Body of pancreas (tissue), 4 donors: ENCODE measurements at places on chromosomes 6 and 20.

DNA sequence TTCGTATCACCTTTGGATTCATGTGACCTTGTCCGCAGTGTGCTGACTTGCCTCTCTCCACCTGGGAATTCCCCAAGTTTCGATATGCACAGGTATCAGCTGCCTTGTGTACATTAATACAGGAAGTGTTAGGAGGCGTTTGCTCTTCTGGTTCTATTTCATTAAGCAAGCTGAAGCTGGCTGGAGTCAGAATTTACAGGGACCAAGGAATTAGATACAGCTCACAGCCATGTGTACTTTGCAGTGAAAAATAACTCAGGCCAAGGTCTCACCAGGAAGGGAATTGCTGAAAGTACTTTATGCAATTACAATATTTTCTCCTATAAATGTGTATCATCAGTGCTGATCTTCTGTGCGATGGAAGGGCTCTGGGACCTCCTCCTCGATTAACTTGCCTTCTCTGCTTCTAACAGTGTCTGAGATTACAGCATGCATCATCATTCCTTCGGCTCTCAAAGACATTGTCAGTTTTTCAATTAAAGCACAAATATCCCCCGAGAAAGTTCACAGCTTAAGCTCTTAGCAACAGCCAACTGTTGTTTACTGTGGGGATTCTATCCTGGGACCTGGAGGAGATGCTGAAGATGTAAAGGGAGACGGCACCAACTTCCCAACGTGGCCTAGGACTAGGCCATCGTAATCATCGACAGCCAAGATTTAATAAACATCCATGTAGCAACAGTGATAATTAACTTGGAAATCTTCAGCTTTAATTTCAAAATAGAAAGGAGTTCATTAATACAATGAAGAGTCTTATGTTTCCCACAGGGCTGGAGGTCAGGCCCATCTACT lies 13.8 kb upstream of the TIAM2 start:
- H3K4me1 ChIP-seq, result peaks cover 10% of the 10 kb centered on the region
- no peak overlapping the region for H3K4me3 ChIP-seq
- no peak for DNase-seq
- H3K27ac ChIP-seq, result no peak overlapping the region
- no peaks in the 10 kb centered on the region for H3K36me3 ChIP-seq

DNA sequence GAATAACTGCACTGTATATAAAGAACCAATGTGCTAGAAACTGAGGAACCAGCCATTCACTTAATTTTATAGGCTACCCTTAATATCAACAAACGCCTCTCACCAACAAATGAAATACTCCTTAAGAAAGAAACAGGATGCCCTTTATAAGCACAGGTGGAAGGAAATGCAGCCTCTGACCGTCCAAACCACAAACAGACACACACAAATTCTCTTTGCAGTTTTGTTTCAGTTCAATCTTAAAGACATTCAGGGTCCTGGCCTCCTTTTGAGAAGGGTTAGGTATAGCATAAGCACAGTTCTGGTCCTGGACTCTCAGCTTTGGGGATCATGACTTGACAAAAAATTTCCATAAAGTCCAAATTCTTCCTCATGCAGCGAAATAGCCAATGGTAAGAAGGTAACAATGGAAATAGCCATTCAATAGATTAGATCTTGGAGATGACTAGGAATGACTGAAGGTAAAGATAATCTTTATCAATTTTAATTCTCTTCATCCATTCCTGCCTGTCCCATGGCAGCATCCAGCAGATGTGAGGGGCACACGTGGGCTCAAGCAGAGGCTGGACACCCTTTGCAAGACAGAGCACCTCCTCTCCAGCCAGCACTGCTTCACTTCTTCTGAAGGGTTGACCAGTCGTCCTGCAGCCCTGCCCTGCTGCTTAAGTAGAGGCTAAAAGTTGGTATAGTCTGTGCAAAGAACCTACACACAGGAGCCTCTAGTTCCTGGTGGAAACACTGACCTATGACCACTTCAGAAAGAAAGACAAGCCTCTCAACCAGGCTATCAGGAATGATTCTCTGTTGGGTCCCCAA lies 123.9 kb downstream of the CD83 start:
- H3K27ac ChIP-seq, result no peak overlapping the region
- no peaks in the 10 kb centered on the region for H3K4me1 ChIP-seq
- no peaks in the 10 kb centered on the region for H3K27me3 ChIP-seq
- no peaks in the 10 kb centered on the region for H3K36me3 ChIP-seq
- DNase-seq, result no peak

GRCh38 chr6:32643904-32644303 lies 6.7 kb downstream of the HLA-DQA1 start:
- no peak overlapping the region for H3K27ac ChIP-seq
- H3K36me3 ChIP-seq, result no peaks in the 10 kb centered on the region
- no peak overlapping the region for H3K4me3 ChIP-seq
- no peak for DNase-seq
- no peaks in the 10 kb centered on the region for H3K4me1 ChIP-seq

GRCh38 chr6:4180652-4181255 lies 45.4 kb upstream of the ECI2 start:
- no peaks in the 10 kb centered on the region for H3K27me3 ChIP-seq
- no peak overlapping the region for H3K27ac ChIP-seq
- no peak for DNase-seq
- H3K4me3 ChIP-seq, result no peak overlapping the region

- H3K4me3 ChIP-seq, result no peak overlapping the region
- H3K27me3 ChIP-seq, result no peaks in the 10 kb centered on the region
Observed at GRCh38 chr6:170360476-170360875, 53.9 kb downstream of the FAM120B start.

- DNase-seq, result no peak
- H3K36me3 ChIP-seq, result no peaks in the 10 kb centered on the region
- H3K27me3 ChIP-seq, result no peaks in the 10 kb centered on the region
- no peak overlapping the region for H3K4me3 ChIP-seq
- no peaks in the 10 kb centered on the region for H3K4me1 ChIP-seq
Observed at GRCh38 chr6:10434235-10434634, 19.4 kb upstream of the TFAP2A start.
